Neural progenitor cell (in vitro differentiated cells): ENCODE measurements at places on chromosomes 11 and 22. TPM values are rescaled to one million over a fixed set of nuclear protein-coding genes. Genes with fewer than 3 reads are reported as not detected.

SMC1B gene
- total RNA-seq: 0.06 and 0.09 TPM in 2 replicates

DDX10 gene
- 31.0 and 34.1 TPM in 2 replicates for total RNA-seq

DNA sequence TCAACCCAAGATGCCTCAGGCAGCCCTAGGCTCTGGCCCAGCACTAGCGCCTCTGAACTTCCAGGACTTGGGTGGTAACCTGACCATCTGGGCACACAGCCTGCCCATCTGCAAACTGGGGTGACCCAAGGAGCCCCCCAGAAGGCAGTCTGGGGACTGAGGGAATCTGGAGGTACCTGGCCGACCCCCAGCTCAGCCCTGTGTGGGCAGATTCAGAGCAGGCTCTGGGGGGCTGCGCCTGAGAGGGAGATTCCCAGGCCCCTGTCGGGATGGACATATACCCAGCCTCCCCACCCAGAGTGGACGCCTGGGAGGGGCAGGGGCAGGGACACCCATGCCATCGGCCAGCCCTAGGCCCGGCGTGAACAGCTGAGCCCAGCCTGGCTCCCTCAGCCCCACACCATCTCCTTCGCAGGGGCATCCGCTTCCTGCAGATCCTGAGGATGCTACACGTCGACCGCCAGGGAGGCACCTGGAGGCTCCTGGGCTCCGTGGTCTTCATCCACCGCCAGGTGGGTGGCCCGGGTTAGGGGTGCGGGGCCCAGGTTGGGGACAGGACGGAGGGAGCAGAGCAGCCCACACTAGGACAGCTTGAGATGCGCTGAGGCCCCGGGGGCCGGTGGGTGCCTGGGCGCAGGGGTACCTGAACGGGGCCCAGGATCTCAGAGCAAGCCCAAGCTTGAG lies 126.9 kb downstream of the KCNQ1 start:
- DNase-seq: no peak

LRRC75B gene
- 8.2 and 19.0 TPM in 2 replicates for total RNA-seq

DNA sequence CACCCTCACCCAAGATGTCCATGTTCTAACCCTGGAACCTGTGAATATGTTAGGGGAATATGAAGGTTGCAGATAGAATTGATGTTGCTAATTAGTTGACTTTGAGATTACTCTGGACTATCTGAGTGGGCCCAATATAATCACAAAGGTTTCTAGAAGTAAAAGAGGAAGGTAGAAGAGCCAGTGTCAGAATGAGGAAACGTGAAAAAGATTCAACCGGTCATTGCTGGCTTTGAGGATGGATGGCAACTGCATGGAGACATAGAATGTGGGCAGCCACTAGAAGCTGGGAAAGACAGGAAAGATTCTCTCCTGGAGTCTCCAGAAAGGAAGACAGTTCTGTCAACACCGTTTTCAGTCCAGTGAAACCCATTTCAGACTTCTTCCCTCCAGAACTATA lies 86.6 kb downstream of the CLPB start:
- no peak for DNase-seq

CSF2RB gene
- 0.03 TPM in 1 of 2 replicates, not detected in the other for total RNA-seq

DNA sequence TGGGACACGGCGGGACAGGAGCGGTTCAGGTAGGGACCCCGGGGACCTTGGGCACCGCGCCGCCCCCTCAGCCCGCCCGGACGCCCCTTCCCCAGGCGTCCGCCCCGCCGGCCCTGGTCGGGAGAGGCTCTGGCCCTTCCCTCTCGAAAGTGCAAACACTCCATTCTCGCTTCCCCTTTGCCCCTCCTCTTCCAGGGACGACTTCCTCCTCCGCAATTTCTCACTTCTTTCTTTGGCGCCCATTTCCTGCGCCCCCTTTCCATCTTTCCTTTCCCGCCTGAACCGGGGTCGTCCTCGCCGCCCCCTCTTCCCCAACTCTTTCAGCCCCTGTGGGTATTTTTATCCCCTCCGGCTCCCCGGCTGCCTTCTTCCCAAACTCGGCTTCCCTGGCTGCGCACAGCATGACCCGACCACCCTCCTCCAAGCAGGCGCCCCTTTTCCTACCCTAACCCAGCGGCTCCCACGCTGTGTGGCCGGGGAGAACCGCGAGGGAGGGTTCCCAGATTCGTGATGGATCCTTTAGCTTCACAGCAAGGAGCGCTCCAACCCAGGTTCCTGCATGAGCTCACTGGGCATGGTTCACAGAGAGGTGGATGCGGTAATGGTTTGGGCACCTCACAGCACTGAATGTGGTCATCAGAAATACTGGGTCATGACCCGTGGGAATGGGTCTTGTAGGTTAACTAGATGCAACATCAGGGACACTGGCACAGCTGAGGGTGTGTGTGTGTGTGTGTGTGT lies 689 bp downstream of the RAB39A start:
- DNase-seq: peak; percentile 71

OR2AG2 gene
- total RNA-seq: 0.25 and 0.36 TPM in 2 replicates

DMC1 gene
- total RNA-seq: 20.0 and 22.8 TPM in 2 replicates

GRCh38 chr11:75166791-75167190 lies 15.9 kb downstream of the SLCO2B1 start:
- no peak for DNase-seq

GRCh38 chr11:95154514-95154913 lies 64.9 kb downstream of the ENDOD1 start:
- peak; percentile 80 for DNase-seq

- DNase-seq: no peak
Measured at GRCh38 chr22:31627223-31627731, 34.7 kb downstream of the PISD start.

RAG2 gene
- 0.06 and 0.15 TPM in 2 replicates for total RNA-seq

DNA sequence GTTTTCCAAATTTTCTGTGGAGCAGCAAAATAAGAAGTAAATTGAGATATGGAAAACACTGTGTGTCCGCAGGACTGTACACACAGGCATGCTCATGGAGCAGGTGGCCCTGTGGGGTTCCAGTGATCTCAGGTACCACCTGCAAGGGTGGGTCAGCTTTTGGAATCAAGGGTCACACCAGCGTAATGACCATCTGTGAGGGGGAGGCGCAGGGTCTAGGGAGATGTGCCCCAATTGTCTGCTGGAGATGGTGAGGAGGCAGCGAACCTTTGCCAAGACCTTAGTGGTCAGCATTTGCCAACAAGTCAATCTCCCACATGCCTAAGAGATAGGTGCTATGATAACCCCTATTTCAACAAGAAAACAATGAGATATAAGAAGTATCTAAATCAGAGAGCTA lies 49.4 kb downstream of the SHANK2 start:
- DNase-seq: no peak

- DNase-seq: no peak
Measured at GRCh38 chr11:9493492-9493891, 32.7 kb downstream of the ZNF143 start.

- no peak for DNase-seq
Measured at GRCh38 chr11:33291004-33291777, 34.0 kb downstream of the HIPK3 start.

DNA sequence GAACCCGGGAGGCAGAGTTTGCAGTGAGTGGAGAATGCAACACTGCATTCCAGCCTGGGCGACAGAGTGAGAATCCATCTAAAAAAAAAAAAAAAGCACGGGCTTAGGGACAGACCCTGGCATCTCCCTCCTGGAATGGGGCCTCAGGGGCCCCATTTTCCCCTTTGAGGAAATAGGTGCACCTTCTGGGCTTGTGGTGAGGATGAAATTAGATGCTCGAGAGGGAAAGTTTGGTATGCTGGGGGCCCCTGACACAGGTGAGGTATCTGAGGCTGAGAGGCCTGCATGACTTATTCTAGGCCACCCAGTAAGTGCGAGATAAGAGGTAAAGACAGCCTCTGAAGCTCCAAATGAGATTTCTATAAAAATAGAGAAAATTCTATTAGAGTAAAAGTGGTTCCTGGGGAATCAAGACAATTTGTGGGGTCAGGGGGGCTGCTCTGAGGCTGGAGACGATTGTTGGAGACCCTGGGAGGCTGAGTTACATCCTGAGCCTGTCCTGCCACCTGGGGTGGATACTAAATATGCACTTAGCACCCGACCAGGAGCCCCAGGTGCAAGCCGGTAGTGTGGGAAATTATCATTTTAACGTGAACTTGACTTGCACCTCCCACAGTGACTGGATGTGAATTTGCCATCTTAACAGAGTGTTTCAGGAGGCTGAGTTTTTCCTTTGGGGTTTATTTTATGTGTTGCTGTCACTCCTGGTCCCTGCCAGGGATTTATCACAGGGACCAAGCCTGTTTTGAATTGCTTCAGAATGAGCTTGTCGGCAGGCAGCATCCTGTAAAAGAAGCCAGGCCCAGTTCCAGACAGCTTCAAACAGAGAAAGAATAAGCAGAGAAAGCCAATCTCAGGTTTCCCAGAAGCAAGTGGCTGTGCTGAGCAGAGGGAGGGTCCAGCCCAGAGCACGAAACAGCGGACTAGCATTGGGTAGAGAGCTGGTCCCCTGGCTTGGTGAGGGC lies 48.4 kb upstream of the TSKU start:
- DNase-seq: no peak

RHOD gene
- 6.6 and 10.0 TPM in 2 replicates for total RNA-seq

- DNase-seq: no peak
Measured at GRCh38 chr11:85699957-85700741, 14.2 kb upstream of the CCDC89 start.

OR8H2 gene
- total RNA-seq: not detected in 2 replicates

DNA sequence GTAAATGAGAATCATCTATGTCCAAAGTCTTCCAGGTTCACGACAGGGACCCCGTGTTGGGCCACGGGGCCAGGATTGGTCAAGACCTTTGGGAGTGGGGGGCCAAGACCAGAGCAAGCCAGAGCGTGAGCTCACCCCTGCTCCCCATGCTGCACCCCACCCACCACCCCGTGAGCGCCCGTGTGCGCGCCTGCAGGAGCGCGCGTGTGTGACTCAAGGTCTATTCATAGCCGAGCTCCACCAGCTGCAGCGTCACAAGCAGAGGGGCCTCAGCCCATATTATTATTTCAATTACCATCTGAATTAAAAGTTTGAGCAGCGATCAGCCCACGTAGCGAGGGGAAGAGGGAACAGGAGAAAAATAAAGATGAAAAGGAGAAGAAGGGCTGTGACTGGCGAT lies 5.2 kb downstream of the KCNJ4 start:
- peak; percentile 1 for DNase-seq

- no peak for DNase-seq
Measured at GRCh38 chr11:119872611-119873310, 143.8 kb upstream of the NECTIN1 start.

GRCh38 chr11:1937616-1938342 lies 9.4 kb upstream of the MRPL23 start:
- DNase-seq: no peak
